SK-N-DZ (cell line): ENCODE measurements at places on chromosomes 6 and 20.

GRCh38 chr6:13537527-13537897 lies 36.9 kb upstream of the SIRT5 start:
- no peak for DNase-seq

DNA sequence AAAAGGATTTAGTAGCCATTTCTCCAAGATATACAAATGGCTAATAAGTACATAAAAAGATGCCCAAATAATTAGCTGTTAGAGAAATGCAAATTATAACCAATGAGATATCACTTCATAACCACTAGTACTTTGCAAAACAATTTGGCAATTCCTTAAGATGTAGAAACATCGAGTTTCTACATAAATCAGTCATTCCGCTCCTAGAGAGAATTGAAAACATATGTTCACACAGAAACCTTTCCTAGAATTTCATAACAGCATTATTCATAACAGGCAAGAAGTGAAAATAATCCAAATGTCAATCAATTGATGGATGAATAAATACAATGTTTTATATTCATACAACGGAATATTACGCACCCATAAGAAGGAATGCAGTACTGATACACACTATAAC lies 20.5 kb upstream of the NT5E start:
- DNase-seq, result no peak

- DNase-seq, result no peak
These were observed 24.7 kb downstream of the TRAF3IP2 start for GRCh38 chr6:111580826-111581505.

GRCh38 chr6:15505463-15505918 lies 157.3 kb downstream of the DTNBP1 start:
- DNase-seq, result no peak

- no peak for DNase-seq
These were observed 120.3 kb downstream of the KCNQ5 start for GRCh38 chr6:72742001-72742673.

DNA sequence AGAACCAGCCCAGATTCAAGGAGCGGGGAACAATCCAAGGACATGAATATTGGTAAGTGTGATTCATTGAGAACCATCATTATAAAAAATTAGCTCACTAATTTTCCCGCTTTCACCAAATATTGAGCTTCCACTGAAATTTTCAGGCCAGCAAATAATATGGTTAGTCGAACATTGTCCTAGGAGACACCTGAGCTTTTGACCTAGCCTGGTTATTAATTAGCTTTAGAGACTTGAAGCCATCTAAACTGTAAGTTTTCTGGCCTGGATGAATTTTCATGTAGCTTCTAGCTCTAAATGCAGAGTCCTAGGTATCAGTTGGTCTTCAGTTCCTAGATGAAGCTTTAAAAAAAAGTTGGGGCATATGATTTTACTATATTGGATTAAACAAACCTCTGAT lies 17.1 kb upstream of the RALGAPA2 start:
- DNase-seq, result no peak

GRCh38 chr6:15501826-15502445 lies 160.9 kb downstream of the DTNBP1 start:
- no peak for DNase-seq

- DNase-seq, result no peak
These were observed 3.2 kb downstream of the HRH3 start for GRCh38 chr20:62216636-62217566.

GRCh38 chr6:35015476-35015875 lies 125.7 kb downstream of the TCP11 start:
- no peak for DNase-seq

DNA sequence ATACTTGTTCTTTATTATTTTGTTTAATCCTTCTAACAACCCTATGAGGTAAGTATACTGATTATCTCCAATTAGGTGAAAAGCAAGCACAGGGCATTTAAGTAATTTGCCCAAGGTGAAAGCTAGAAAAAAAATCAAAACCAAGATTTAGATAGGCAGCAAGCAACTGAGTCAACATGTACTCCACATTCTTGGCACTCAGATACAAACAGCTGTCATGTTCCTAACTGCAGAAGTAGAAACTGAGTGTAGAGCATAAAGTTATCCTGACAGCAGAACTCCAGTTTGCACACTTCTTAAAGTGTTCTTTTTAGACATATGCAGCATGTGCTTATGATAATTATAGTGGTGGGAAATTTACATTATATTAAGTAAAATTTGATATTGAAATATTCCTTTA lies 278.1 kb downstream of the MEI4 start:
- DNase-seq, result no peak

GRCh38 chr20:53282217-53282955 lies 310.2 kb downstream of the TSHZ2 start:
- DNase-seq, result no peak

- no peak for DNase-seq
These were observed 3.2 kb downstream of the SLC4A11 start for GRCh38 chr20:3235666-3236324.

- DNase-seq, result no peak
These were observed 26.4 kb downstream of the ZFAND3 start for GRCh38 chr6:37845930-37846329.

DNA sequence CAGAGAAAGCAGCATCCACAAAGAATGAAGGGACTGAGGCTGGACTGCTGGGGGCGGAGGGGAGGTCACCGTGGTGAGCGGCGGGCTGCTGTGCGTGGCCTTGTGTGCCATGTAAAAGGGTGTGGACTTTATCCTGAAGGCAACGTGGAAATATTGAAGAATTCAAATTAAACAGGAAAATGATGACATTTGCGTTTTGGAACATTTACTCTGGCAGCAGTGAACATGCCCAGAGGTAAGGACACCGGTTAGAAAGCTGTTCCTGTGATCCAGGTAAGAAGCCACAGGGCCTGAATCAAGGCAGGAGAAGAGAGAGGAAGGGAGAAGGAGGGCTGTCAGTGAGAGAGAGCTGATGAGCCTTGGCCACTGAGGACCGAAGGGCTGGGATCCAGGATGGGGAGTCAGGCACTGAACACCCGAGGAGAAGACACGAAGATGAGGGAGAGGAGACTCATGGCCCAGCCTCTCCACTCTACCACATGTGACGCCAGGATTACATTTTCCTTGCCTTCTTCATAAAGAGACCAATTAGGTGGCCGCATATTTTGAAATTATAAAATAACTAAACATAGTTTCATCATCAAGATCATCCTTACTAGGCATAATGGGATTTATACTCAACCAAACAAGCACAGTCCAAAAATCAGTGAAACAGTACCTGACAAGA lies 58.4 kb downstream of the TRAM2 start:
- DNase-seq, result no peak

GRCh38 chr6:14765106-14765505 lies 480.8 kb upstream of the JARID2 start:
- no peak for DNase-seq

DNA sequence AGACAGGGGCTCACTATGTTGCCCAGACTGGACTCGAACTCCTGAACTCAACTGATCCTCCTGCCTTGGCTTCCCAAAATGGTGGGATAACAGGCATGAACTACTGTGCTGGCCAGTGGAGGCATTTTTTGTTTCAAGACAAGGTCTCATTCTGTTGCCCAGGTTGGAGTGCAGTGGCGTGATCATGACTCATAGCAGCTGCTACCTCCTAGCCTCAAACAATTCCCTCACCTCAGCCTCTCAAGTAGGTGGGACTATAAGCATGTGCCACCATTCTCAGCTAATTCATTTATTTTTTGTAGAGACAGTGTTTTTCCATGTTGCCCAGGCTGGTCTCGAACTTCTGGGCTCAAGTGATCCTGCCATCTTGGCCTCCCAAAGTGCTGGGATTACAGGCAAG lies 17.2 kb downstream of the ENPP3 start:
- DNase-seq, result no peak

- DNase-seq, result no peak
These were observed 56.2 kb downstream of the ADGRF1 start for GRCh38 chr6:46985943-46986342.

DNA sequence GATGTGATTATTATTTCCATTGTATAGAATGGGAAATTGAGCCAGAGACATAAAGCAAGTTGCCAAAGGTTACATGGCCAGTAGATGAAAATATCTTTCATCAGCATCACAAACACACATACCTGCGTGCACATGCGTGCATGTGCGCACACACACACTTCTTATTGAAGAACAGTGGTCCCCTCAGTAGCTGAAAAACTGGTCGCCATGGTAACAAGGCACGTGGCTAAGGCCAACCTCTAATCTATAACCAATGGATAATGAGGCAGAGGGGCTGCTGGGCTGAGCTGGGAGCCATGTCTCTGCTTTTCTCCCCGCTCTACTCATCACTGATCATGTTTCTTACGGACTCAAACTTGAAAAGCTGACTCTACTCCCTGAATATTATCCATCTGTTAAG lies 60.3 kb downstream of the NRSN1 start:
- DNase-seq, result no peak

- DNase-seq, result no peak
These were observed 74.8 kb downstream of the IMPG1 start for GRCh38 chr6:75997696-75998095.

DNA sequence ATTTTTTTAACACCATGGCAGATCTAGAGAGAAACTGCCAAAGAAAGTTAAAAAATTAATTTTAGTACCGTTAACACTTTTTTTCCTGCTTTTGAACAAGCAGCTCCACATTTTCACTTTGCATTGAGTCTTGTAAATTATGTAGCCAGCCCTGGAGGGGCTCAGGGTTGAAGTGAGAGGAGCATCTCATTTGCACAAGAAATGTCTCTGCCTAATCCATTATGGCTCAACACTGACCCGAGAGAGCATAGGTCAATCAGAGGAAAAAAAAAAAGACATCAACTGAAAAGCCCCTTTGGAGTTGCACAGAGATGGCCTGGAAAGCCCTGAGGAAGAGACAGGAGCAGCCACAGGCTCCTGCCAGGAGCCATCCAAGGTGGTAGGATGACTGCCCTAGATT lies 4.3 kb upstream of the SLPI start:
- no peak for DNase-seq

DNA sequence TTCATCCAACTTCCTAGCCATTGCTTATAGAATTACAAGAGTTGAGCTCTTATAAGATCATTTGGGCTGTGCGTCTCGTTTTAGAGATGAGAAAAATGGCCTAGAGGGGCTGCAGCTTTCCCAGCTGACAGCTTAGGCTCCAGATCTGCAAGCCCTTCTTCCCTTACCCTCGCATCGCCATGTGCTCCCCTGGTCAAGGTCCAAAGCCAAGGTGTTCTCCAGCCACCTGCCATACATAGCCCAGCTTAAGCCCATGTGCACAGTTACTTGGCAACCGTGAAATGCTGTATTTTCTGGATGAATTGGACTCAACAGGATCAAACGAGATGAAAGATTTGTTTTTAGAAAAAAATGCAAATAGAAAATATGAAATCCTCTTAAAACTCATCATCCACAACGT lies 7.9 kb downstream of the MAP3K4 start:
- no peak for DNase-seq
